Esophagus squamous epithelium (tissue), 5 donors: ENCODE measurements at places on chromosomes 5 and 9.

- DNase-seq, result no peak
These were observed 15.1 kb downstream of the PDLIM4 start for GRCh38 chr5:132272311-132273210.

GRCh38 chr5:97840643-97841042 lies 657.6 kb upstream of the RIOK2 start:
- DNase-seq, result no peak

DNA sequence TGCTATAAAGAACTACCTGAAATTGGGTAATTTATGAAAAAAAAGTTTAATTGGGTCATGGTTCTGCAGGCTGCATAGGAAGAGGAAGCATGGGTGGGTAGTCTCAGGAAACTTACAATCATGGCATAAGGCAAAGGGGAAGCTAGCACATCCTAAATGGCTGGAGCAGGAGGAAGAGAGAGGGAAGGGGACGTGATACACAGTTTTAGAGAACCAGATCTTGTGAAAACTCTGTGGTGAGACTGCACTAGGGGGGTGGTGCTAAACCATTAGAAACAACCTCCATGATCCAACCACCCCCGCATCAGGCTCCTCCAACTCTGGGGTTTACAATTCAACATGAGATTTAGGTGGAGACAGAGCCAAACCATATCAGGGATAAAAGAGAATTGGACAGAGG lies 624.2 kb downstream of the PRR16 start:
- DNase-seq, result no peak

- DNase-seq, result no peak
These were observed 35.6 kb downstream of the RASEF start for GRCh38 chr9:83027153-83027891.

DNA sequence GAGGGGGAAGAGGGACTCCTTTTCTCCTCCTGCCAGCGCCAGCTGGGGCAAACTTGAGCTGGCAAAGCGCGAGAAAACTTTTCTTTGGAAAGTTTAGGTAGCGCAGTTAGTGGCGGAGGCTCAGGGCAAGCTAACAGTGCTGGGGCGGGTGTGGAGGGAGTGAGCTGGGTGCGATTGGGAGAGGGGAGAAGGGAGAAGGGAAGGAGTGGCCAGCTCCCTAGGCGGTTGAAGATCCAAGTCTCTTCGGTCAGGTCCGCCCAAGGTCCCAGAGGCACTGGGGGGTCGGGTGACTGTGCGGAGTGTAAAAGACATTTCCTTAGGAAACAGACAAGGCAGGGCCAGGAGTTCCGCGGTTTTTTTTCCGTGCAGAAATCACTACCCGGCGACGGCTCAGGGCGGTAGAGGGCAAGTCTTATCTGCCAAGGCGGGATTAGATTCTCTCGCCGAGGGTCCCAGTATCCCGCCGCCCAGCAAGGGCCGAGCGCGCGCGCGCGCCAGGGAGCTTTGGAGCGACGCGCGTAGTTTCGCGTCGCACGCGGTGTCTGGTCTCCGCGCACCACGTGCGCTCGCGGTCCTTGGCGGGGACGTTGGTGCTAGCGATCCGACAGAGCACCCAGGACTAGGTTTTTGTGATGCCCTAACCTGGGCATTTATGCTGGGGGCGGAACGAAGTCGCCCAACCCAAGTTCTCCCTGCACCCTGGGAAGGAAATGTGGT lies 33.6 kb upstream of the NFIB start:
- no peak for DNase-seq

DNA sequence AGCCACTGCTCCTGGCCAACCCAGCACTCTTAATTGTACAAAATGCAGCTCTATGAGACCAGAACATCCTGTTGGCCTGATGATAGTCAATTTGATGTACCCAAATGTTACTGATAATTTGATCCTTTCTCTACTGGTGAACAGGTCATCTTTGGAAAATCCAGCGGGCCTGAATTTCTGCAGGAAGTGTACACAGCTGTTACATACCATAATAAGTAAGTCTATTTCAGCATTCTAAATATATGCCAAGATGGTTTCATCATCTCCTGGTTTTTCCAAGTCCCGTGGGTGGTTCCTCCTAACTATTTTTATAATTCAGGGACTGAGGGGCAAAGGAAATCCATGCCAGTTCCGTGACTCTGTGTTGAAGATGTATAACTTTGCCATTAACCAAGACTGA lies 155.4 kb downstream of the DOCK8 start:
- no peak for DNase-seq

DNA sequence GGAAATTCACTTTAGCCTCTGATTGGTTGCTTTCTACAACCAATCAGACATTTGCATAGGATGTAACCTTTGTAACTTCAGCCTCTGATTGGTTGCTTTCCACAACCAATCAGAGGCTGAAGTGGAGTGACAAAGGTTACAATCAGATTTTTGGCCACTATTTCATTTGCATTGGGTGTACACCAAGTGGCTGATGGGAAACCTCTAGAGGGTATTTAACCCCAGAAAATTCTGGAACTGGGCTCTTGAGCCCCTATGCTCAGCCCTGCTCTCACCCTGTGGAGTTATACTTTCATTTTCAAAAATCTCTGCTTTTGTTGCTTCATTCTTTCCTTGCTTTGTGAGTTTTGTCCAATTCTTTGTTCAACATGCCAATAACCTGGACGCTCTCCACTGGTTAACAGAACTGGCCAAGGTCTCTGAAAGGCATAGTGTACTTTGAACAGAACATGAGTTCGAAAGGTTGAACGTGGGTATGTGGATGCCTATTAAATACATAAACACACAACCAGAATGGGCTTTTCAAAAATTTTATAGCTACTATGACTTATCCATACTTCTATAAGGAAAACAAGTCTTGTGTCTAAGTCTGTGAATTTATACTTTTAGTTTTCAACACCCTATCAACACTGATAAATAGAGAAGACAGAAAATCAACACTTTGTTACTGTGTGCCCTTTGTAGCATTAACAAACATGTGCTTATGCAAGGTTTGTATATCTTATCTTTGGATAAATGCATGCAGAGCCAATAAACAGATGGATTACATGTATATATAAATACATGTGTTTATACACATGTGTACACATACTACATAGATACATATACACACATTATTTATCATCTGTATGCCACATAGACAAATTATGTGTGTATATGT lies 568.1 kb downstream of the CTNND2 start:
- DNase-seq, result no peak

GRCh38 chr5:40626801-40627200 lies 52.9 kb upstream of the PTGER4 start:
- DNase-seq, result no peak

- DNase-seq, result no peak
These were observed 82.6 kb downstream of the OSTF1 start for GRCh38 chr9:75170898-75171360.

DNA sequence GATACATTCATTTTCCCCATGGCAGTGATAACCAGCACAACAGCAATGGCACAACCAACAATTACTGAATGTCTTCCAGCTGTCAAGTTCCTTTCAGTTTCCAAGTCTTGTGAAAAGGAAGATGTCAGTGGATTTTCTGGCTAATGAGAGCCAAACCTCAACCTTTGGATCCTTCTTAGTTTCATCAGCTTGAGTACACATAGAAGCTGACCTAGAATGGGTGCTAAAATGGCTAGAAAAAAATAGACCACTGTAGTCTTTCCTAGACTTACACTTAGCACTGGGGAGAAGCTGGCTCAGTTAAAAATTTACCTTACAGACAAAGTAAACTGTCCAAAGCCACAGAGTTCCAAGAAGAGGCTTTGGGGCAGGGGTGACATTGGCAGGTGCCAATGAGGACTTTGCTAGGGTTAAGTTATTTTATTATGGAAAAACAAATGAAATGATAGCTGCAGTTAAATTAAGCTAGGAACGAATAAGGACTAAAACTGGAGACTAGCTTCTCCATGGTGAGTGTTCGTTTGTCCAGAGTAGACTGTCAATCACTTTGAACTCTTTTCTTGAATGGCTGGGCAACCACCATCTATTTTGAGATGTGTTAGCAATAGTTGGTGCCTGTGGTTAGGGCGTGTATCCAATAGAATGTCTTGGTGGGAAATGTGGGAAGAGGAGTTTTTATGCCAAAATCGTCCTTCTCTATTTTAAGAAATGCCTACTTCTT lies 25.9 kb upstream of the TXN start:
- DNase-seq, result no peak
